ENCODE measurements at places on chromosomes 2 and 18.

DNA sequence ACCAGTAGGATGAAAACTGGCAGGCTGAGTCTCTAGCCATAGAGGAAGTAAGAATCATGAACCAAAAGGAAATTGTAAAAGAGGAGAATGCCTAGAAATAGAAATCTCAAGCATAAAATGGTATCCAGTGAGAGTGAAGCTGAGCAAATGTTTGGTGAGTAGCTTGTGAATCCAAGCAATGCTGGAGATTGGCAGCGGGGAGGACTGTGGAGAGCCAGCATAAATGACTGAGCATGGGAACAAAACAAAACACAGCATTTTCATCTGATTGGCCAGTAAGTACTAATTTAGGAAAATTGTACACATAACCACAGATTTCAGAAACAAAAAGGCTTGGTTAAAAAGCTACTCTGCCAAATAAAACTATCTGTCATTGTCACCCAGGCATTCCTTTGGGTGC is 390.0 kb downstream of the STK39 start:
- no peak for DNase-seq

DNA sequence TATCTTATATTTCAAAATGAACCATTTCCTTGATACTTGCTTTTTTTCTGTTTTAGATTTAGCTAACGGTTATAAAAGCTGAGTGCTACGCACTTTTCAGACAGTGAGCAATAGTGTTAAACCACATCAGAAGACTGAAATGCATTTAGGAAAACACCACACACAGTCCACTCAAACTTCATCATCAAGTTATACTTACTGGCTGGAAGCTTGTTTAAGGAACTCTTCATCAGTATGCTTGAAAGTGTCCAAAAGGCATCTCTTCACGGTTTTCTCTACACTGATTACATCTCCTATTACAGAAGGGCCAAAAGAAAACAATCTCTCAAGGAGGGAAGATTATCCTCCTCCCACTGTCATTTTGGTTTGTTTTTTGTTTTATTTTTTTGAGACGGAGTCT is 19.7 kb downstream of the ILKAP start:
- DNase-seq = no peak

DNA sequence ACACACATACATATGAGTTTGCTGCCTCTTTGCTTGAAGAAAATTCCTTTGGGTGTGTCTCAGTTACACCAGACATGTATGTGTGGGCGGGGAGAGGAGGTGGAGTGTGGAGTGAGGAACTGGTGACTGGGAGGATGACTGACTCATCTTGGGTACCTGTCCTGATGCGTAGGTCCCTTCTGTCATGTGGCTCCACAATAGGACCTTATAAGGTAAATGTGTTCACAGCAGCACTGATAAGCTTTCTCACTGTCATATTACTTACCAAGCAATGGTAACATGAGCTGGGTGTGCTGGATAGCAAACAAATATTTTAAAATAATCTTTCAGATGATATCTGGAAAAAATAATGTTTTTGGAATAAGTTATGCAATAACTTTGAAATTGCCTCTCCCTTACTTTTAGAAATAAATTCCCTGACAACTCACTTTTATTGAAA is 45.1 kb downstream of the SLC9A2 start:
- peak; percentile 24 for DNase-seq

DNA sequence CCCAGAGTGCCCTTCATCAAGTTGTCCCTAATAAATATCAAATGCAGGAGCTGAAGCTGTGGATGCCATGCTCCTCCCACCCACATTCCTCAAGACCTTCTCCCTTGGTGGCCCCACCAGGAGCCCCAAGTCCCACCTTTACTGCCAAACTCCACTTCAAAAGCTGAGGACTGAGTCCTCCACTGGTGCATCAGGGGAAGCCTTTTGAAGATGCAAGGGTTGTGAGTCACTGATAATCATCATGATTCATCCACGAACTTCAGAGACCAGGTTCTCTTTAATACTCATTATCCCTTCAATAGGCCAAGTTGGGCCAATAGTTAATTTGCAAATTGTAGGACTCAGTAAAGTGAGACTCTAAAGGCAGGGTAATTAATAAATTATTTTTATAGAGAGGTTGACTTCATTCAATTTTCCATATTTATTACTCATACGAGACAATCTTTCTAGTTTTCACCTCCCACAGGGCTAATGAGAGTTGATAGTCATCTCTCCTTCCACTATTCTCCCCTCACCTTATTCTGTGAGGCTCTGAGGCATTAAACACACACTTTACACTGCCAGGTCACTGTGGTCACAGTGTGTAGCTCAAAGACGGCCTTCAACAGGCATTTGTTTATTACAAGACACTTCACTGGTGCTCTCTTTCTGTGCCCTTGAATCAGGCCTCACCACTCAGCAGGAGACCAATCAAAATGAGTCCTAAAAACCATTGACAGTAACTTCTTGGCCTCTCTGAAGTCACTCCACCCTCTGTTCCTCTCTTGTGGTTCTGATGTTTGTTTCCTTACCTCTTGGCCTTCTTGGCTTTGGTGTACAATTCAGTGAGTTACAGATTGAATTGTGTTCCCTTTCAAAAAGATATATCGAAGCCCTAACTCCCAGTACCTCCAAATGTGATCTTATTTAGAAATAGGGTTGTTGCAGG is 99.9 kb downstream of the TRIB2 start:
- DNase-seq = no peak

DNA sequence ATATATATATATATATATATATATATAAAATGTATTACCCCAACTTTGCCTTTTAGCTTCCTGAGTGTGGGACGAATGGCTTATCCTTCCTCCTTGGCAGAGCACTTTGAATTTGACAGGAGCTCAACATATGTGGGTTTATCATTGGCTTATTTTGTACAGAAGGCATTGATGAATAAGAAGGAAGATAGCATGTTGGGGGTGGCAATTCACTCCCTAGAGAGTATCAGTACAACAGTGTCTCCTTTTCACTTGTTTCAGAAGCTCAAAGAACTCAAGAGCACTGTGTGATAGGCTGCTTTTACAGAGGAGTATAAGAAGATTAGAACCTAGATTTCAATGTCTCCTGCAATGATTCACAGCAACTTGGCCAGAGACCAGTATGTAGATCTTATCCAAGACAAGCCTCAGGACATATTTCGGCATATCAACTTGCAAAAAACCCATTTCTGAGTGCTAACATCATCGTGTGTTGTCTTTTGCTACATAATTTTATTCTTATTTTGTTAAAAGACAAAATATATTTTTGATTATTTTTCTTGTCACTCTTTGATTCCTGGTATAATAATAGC is 345.8 kb downstream of the SOCS6 start:
- no peak for DNase-seq

DNA sequence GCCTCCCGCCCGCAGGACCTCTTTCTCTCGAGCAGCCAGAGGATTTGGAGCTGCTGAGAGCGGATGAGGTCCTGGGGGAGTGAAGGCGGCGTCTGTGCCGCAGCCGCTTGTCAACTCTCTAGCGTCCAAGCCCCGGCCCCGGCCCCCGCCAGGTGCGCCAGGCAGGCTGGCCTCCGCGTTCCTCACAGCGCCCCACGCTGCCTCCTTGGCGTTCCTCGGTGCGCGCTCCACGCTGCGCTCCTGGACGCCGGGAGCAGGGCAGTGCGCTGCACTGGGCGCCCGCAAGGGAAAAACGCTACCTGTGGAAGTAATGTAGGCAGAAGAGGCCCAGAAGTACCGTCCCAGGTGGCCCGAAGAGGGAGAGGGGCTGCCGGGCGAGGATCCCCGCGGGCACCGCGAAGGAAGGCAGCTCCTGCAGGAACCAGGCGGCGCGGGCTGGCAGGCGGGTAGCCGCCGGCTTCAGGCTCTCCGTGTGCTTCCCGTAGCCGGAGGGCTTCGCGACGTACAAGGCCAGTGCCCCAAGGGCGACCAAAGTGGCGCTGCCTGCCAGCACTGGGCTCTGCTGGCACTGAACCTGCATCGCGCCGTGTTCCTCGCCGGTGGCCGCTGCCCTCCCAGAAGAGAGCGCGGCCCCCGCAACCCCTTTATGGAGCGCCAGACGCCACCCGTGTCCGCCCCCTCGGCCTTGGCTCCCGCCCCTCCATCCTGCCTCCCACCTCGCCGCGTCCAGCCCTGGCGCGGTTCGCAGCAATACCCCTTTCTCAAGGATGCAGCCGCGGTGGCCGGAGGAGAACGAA is at the start of gene SRD5A2:
Gene SRD5A2, minus strand, starts transcription at position 618 of the 797 bp plus-strand sequence. Its CDS starts 38 bp downstream, at position 580.
- no peak for DNase-seq

All from stimulated activated CD4-positive, alpha-beta T cell treated with anti-CD3 and anti-CD28 coated beads, TNF-alpha, amount 100 ng/mL, for 24 hours (primary cell).